ENCODE measurements at places on chromosomes 7 and 10.
A peak's percentile ranks its signal among the peaks of the same experiment; 100 is the strongest.

DNA sequence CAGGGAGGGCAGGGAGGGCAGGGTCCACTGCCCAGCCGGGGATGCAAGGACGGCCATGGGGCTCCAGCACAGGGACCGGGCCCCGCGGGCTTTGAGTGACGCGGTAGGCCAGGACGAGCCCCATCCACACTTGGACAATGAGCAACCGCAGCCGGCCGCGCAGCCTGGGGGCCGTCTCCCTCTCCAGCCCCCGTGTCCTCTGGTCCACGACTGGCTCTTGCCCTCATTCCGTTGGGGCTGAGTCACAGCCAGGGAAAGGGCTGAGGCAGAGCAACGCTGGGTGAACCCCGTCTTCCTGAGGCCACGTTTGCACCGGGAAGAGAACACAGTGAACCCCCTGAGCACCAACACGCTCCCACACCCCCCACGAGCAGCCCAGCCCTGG, 23.7 kb downstream of the SHH start:
- no peak for DNase-seq

- DNase-seq, result no peak
Observed at GRCh38 chr7:22338877-22339276, 18.1 kb downstream of the RAPGEF5 start.

- peak; percentile 14 for DNase-seq
Observed at GRCh38 chr10:50224330-50224952, 26.9 kb downstream of the ASAH2 start.

- DNase-seq, result no peak
Observed at GRCh38 chr7:22607180-22607579, 107.2 kb upstream of the STEAP1B start.

- DNase-seq, result peak; percentile 47
Observed at GRCh38 chr7:81956520-81956919, 186.7 kb upstream of the HGF start.

GRCh38 chr10:97434055-97434454, 8.1 kb downstream of the PGAM1 start:
- DNase-seq, result no peak

DNA sequence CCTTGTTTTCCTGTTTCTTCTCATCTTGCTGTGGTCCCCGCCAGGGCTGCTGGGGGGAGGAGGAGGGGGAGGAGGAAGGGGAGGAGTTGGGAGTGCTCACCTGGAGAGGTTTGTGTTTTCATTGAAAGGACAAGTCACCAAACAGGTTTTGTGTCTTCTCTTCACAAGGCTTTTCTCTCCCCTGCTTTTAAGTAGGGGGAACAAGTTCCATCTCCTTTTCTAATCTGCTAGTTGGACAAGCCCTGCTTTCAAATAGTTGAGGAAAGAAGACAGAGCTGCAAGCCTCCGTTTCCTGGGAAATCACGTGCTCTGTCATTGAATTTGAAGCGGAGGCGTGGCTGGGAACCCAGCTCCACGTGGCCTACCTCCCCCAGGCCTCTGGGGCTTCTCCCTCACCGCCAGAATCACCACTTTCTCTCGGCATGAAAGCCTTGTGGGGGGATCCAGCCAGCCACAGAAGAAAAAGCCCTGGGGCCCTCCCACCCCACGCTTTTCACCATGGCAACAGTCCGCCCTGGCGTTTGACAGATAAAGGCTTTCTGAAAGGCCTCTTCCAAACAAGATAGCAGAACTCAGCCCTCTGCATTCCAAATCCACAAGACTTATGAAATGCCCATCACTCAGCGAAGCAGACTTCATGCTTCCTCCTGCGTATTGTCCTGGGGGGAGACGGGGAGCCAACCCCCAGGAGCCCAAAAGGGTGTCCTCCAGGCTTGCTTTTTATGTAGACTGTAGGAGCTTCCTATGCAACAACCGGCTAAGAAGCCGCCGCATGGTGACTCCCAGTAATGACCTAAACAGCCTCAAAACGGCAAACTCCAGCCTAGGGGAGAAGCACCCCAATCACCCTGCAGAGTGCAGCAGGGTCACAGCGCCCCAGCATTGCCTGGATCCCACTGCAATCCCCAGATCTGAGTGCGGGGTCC, 51.7 kb downstream of the PROSER2 start:
- no peak for DNase-seq

- no peak for DNase-seq
Observed at GRCh38 chr7:11786186-11786585, 45.8 kb downstream of the THSD7A start.

DNA sequence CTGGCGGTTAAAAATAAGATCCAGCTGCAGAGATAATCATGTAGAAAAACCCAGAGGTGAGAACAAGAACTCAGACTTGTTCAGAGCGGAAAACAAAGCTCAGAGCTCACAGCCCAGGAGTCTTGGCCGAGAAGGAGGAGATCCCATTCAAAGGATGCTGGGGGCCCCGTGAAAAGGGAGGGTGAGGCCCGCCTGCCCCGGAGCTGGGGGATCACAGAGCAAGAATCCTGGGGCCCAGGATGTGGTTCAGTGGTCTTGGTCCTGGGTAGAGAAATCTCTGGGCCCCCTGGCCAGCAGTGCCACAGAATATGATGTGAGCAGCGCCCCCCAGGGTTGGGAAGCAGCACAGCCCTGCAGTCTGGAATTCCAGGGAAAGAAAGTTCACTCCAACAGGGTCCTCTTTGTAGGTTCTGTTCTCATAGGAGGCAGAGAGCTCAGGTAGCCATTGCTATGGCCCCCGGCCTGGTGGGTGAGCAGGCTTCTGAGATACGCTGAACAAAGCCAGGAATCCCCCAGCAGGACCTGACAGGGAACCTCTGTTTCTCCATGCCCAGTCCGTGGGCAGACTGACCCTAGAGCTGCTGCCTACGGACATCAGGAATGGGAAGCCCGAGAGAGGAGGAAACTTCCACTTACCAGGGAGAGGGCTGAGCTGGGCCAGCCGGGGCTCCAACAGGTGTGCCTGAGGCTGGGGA, 77.7 kb upstream of the GNA12 start:
- no peak for DNase-seq

- no peak for DNase-seq
Observed at GRCh38 chr7:6453734-6454133, 6.0 kb upstream of the DAGLB start.

- no peak for DNase-seq
Observed at GRCh38 chr7:14144538-14144937, 155.1 kb upstream of the ETV1 start.

DNA sequence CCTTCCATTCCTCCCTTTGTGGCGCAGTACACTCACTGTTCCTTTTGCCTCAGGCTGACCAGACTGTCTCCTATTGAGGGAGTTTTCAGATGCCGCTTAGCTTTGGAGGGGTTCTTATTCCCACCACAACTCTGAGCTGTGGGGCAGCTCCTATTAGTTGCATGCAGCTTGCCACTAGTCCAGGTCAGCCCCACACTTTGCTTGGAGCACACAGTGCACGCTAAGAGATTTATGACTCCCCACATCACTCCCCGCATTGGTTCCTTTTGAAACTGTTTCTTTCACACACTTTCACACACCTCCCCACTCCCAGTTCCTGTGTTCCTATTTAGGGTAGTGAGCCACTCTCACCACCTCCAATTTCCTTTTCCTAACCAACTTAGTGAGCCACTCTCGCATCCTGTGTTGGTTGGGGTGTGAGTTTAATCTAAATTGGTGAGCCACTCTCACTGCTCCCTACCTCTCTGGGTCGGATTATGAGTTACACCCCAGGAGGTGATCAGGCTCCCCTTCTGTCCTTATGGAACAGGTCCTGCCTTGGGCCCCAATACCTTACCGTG, 10.4 kb upstream of the ZNF485 start:
- no peak for DNase-seq

GRCh38 chr10:60305380-60305892, 84.2 kb downstream of the ANK3 start:
- no peak for DNase-seq

All from midbrain (tissue), 1 donor.